ENCODE measurements at places on chromosomes 1 and 21.

DNA sequence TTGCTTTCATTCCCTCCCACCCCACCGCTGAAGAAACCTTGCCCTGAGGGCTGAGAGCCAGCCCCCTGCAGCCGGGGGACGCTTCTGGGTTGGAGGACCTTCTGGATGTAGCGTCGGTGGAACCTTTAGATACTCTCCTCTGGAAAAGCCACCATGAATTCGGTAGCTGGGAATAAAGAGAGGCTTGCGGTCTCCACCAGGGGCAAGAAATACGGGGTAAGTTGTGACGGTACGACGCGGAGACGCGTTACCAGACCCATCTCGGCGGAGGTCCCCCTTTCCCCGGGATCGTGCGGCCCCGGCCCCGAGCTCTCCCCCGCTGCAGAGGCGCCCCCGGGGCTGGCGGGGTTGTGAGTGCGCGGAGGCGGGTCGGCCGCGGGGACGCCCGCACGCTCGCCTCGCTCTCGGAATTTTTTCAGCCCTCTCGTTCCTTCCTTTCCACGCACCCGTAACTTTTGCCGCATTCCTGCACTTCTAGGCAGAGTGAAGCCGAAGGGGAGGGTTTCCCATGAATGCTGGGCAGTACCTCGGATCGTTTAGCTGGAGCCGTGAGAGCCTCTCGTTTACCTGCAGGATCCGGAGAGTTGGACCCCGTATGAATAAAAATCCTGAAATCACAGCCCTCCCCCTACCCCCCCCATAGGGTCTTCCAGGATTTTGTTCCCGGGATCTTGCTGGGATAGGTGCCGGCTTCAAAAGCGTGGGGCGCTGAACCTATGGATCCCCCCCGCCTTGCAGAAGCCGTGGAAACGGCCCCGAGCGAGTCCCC, 671 bp downstream of the KIF26B start:
- no peak for DNase-seq

DNA sequence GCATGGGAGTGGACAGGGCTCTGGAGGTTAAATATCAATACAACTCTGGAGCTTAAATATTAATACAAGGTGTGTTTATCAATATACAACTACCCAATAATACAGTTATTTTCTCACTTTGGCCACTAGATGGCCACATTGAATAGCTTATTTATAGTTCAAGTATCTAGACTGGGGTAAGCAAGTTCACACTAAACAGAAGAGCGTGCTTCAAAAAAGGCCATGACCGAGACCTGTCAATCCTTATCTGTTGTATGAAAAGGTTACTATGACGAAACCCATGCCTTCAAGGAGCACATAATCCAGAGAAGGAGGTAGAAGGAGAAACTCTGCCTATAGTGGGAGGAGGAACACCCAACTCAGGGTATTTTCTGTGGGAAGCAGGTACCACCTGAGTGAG, 29.1 kb downstream of the CHML start:
- no peak for DNase-seq

GRCh38 chr1:107804134-107804533, 160.8 kb downstream of the VAV3 start:
- no peak for DNase-seq

GRCh38 chr1:159077120-159077961, 775 bp upstream of the AIM2 start:
- DNase-seq, result no peak

- no peak for DNase-seq
Measured at GRCh38 chr1:29122682-29123052, 1.0 kb downstream of the TMEM200B start.

- DNase-seq, result no peak
Measured at GRCh38 chr1:53057127-53057526, 4.9 kb upstream of the PODN start.

GRCh38 chr1:244386595-244386994, 65.1 kb downstream of the ADSS2 start:
- no peak for DNase-seq

DNA sequence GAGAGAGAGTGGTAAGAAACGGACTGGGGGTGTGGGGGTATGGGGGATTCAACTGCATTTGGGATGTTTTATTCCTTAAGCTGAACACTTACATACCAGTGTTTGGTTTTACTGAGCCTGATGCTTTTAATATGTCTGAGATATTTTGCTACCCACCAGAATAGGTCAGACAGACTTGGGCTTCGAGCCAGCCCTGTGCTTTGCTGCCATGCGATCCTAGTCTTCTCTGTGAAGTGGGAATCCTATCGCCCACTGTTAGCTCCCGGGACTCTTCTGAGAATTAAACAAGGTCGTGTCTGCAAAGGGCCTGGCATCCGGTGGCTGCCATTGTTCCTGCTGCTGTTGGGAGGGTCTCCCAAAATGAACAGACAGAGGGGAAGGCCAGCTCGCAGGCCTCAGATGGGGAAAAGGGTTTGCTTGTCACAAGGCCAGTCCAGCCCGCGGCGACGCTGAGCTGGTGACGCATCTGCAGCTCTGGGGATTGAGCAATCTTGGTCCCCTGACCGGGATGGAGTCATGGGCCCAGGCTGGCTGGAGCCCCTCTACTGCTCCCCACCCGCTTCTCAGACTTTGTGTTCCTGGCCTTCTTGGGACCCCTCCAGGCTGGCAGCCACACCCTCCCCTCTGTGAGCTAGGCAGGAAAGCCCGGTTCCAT, 26.9 kb upstream of the ECE1 start:
- DNase-seq, result no peak

DNA sequence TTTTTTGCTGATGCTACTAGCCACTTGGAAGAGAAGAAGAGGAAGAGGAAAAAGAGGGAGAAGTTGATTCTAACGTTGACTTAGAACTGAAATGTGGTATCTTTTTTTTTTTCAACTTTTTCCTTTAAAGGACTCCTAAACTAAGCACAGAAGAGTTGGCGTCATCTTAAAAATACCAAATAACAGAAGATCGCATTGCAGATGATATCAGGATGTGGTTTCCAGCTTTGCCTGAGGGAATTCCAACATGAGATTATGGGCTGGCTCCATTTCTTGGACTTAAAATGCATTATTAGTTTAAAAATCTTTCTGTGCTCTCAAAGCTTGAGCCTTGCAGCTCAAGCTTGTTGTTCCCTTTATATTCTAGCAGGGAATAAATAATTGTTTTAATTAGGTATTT, 29.8 kb downstream of the WDR3 start:
- DNase-seq, result no peak

GRCh38 chr1:94284476-94284875, 47.1 kb upstream of the ARHGAP29 start:
- no peak for DNase-seq

GRCh38 chr1:173887627-173888026, 19.4 kb downstream of the ZBTB37 start:
- no peak for DNase-seq

- DNase-seq, result no peak
Measured at GRCh38 chr1:77664939-77665516, 17.4 kb downstream of the ZZZ3 start.

DNA sequence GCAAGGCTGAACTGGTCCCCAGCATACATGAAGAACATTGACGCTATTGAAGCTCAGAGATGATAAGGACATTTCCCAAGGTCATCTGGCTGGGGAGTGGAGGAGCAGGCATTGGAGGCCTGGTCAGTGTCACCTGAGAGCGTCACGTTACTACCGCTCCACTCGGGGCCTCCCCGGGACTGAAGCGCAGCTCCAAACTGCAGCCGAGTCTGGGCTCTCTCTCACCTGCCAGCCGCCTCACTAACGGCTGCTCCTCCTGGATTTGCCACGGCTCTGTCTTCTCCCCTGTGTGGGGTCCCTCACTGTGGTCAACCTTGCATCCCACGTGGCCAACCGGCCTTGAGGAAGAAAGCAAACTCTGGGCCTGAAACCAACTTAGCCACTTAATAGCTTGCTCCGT, 111.3 kb downstream of the ADSS2 start:
- no peak for DNase-seq

- no peak for DNase-seq
Measured at GRCh38 chr1:223068900-223069665, 74.0 kb downstream of the TLR5 start.
